Activated CD8-positive, alpha-beta memory T cell treated with anti-CD3 and anti-CD28 coated beads for 48 hours (primary cell): ENCODE measurements at places on chromosomes 2 and 18.
A peak's percentile ranks its signal among the peaks of the same experiment; 100 is the strongest.

GRCh38 chr2:55970500-55970899, 46.9 kb upstream of the EFEMP1 start:
- no peak for DNase-seq

DNA sequence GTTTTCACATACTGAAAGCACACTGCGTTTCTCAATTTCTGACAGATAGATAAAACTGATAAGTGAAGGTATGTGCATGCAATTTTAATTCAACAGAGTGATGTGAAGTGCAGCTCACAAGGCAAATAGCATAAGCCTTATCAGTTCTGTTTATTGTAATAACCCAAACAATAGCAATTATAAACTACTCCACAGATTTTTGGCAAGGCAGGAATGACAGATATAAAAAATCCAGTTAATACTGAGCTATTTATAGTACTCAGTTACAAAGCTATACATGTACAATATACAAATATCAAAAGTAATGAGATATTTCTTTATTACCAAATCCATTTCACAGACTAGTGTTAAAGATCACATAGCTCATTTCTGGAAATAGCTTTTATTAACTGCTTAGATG, 210.9 kb upstream of the KLHL14 start:
- DNase-seq = no peak

DNA sequence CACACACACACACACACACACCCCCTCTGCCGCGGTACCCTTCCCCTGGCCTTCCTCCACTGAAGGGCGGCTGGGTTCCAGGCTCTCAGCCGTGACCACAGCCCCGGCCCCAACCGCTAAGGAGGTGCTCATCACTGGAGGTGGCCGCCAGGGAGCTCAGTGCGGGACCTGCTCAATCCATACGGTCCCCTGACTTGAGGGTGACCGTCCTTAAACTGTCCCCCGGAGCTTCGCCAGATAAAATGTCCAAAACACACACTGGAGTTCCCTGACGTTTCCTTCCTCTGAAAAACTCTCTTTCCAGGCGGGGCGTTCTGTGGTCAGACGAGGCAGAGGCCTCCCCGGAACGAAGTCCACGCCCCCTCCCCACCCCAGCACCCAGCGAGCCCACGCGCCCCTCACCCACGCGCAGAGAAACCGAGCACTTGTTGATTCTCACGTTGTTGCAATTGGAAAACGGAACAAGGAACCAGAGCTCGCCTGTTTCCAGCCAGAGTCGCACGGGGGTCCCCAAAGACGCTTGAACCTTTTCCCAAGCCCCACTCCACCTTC, 1.4 kb downstream of the MBP start:
- no peak for DNase-seq

- no peak for DNase-seq
These were observed 47.9 kb upstream of the CABLES1 start for GRCh38 chr18:23087352-23087751.

GRCh38 chr2:186617771-186618170, 27.9 kb downstream of the ITGAV start:
- DNase-seq = no peak

GRCh38 chr18:74497778-74498177, 1.6 kb downstream of the CNDP2 start:
- no peak for DNase-seq

DNA sequence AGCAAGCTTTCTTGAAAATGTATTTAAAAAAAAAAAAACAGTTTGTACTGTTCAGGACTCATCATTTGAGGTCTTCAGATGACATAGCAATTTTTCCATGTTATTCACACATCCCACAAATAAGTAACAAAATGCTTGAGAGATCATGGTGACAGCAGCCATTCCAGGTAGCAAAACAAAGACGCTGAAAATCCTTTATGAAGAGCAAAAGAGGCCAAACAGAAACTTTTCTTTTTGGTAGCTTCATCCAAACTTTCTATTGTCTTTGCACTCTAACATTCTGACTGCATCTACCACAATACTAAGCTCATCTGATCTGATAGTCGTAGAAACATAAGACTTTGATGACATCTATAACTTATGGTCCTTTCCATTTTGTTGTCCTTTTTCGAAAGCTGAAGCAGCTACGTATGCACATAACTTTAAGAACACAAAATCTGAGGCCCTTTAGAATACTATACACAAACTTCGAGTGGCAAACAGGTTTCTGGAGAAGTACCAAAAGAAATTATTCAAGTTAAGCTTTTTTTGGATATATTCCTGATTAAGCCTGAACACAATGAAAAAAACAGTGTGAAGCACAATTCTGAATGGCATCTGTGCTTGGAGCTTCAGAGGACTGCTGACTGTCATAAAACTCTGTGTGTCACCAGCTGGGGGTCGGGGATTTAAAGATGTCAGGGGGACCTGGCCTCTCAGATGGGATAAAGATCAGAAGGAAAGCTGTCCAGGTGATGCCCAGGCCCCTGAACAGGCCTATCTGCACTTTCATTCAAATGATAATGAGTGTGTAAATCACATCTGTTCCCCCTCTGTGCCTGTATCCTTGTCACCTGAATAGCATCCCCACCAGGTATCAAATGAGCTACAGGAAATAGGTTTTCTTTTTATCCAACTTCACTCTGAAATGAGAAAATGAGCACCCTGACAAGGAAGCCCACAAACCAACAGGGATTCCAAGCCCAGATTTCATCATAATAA, 75.8 kb downstream of the ZEB2 start:
- DNase-seq = no peak

DNA sequence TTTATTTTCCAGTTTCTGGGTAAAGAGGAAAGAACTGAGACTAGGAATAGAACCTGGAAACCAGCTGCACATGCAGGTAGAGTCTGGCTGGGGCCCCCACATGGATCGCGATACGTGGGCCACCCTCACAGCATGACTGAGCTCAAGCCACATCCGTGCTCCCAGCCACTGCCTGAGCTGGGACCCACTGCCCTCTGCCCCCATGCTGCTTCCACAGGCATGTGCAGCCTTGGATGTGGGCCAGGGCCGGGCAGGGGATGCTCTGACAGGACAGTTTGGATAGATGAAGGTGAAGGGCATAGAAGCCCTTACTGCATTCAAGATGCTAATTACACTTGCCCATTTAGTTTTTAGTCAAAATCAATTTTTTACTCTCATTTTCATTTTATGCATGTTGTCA, 321.2 kb downstream of the DCDC2C start:
- no peak for DNase-seq

DNA sequence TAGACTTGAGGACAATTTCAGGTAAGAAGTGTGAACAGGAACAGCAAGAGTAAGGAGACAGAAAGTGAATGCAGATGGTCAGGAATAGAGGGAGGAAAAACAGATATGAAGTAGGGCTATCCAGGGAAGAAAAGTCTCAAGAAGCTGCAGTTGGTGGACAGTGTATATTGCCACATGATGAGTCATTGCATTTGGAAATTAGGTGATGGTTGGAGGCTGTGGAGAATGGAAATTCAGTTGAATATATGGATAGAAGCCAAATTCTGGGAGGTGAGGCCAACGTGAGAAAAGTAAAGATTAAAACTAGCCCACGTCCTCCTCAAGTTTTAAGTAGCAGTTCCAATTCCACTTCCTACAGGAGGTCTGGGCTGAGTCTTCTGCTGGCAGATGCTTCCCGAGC, 158.4 kb downstream of the UBE2E3 start:
- no peak for DNase-seq

GRCh38 chr18:76686737-76687231, 135.6 kb upstream of the ZNF236 start:
- DNase-seq = no peak

- DNase-seq = no peak
These were observed 397.7 kb downstream of the TRIB2 start for GRCh38 chr2:13114391-13114790.

- DNase-seq = no peak
These were observed 111.7 kb downstream of the PARD3B start for GRCh38 chr2:204657024-204657423.

- DNase-seq = peak; percentile 65
These were observed 410 bp upstream of the TGIF1 start for GRCh38 chr18:3449512-3450011.

DNA sequence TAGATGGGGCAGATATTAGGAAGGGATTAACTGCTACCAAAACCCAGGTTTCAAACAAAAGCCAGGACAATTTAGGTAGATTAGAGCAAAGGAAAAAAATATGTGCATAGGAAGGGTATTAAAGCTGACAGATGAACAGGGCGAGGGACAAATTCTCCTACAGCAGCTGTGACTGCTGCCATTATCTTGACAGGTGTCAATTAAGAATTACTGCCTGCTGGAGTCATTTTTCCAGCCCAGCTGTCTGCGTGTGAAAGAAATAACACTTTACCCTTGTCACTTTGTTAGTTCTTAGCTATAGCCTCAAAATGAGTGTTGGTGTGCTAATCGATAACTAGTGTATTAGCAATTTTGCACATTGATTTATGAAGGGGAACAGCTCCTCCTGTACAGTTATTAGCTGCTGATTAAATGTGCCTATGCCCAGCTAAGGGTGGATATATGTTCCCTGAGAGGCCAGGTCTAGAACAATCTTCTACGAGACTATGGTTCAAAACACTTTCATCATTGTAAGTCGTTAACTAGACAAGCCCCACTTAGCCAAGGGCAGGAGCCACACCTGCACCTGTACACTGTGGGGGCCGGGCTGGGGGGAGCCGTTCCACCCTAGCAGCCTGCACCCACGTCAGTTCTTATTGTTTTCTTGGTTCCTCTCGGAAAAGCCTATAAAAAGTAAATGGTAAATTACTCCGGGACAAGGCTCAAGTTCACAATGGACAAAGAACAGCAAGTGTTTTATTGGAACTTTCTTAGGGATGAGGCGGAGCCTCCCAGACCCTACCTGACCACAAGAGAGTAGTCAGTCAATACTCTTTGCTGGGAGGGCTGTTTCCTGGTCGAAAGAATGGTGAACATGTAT, 7.7 kb downstream of the TSHZ1 start:
- no peak for DNase-seq

DNA sequence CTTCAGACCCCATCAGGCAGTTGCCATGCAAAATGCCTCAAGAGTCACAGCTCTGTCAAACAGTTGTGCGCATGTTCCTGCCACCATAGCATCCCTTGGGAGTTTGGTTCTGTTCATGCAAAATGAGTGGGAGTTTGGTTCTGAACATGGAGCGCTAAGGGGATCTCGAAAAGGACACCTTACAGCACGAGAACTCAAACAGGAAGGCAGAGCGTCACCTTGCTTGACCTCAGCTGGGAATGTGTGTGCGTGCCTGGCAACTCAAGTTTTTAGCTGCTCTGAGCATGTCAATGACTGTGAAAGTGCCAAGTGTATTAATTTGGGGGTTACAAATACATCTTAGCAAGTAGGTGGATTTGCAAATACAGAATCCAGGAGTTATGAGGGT, 16.6 kb downstream of the MALL start:
- no peak for DNase-seq

DNA sequence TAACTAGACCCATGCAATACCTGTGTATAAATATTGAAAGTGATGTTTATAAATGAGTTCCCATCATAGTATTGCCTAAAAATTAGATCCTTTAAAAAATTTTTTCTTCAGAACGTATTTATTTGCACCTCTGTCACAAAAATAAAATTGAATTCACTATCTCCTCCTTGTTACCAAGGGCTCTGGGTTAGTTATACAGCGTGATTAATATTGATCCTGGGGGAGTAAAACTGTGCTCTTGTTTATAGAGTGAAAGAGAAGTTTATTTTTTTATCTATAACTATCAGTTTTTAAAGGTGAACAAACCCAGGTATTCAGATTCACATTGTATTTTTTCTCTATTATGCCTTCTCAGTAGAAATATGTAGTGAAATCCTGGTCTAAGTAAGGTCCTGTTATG, 458.5 kb downstream of the CPS1 start:
- no peak for DNase-seq

DNA sequence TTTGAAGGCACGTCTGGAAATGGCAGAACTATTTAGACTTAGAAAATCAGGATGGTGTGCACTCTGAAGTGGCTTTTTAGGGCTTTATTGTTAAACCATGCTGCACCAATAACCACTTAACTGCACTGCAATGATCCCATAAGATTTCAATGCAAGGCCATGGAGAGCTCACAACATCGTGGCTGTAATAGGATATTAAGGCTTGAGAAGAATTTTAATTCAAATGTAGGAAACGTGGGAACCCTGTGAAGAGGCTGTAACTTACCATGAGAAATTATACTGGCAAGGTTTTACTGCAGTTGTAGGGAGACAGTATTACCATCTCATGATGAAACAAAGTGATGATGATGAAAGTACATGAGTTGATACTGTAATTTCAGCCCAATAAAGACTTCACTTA, 242.5 kb downstream of the AFF3 start:
- no peak for DNase-seq

GRCh38 chr2:23564615-23564960, 179.6 kb downstream of the KLHL29 start:
- no peak for DNase-seq
